ENCODE measurements at places on chromosomes 5 and 9.

GRCh38 chr9:13139641-13140171 is 139.8 kb downstream of the MPDZ start:
- peak; percentile 27 for DNase-seq

DNA sequence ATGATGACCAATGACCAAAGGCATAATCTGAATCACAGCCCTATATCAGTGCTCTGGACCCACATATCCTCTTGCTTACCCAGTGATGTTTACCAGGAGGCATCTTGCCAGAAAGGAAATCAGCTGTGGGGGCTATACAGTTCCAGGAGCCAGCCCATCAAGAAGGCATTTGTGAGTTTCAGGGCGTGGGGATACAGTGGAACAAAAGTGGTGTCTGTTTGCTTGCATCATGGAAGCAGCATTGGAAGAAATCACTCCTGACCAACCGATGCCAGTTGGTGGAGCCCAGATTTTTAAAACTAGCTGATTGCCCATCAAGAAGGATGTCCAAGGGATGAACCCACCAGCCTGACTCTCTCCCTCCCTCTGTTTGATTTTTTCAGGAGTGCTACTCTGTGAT is 106.5 kb upstream of the EGFLAM start:
- DNase-seq, result no peak

DNA sequence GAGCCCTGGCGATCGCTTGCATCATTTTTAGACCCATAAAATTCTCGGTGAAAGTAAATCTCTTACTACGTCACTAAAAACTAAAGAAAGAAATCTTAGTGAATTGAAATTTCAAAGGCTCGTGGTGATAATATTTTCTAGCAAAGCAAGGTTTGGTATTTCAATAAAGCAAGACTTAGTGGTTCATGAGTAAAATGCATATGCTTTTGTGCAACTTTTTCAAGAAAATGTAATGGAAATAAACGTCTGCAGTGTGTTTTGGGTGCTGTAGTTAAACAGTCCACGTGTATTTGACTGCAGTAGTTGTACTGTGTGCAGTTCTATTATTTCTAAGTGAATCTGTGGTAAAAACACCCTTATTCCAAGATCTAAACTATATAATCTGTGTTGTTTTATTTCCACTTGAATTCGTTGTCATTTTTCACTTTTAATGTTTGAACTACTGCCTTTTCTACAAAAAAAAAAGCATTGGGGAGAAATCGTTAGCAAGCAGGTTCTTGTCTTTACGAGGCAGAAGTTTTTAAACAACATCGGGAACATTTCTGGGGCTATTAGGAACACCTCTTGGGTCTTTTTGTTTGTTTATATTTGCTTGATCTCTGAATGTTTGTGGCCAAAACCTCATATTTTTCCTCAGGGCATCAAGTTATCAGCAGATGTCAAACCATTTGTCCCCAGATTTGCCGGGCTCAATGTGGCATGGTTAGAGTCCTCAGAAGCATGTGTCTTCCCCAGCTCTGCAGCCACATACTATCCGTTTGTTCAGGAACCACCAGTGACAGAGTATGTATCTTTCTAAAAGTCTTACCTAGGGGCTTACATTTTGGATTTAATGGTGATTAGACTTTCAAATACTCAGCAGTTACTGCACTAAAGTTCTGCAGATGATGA is 960 bp downstream of the SECISBP2 start:
- no peak for DNase-seq

DNA sequence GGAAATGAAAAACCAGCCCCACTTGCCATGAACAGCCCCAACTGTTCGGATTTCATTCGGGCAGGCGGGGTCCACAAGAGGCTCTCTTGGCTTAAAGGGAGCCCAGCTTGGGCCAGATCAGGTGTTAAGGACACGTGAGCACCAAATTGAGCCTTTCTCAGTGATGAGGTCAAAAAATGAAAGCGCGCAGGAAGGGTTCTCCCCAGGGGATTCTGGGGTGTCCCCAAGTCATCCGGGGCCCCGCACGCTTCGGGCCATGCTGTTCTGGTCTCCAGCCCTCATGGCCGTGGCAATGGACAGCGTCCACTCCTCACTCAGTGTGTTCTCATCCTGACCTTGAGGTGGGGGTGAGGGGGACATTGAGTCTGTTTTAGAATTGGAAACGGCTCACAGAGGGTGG is 10.9 kb downstream of the AK1 start:
- no peak for DNase-seq

- DNase-seq, result no peak
Observed at GRCh38 chr9:121851641-121852091, 200.2 kb downstream of the DAB2IP start.

- DNase-seq, result no peak
Observed at GRCh38 chr9:20940447-20941173, 90.8 kb downstream of the HACD4 start.

DNA sequence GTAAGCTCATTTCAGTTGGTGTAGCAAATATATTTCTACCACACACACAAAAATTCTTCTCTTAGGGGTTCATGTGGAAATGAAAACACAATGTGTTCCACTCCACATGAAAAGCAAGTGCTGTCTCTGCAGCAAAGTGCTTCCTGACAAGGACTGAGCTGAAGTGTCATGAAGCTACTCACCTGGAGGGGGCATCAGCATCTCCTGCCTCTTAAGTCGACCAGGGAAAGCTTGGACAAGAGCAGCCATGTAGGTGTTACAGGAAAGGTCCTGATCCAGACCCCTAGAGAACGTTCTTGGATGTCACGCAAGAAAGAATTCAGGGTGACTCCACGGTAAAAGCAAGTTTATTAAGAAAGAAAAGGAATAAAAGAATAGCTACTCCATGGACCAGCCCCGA is 62.8 kb downstream of the SV2C start:
- no peak for DNase-seq

DNA sequence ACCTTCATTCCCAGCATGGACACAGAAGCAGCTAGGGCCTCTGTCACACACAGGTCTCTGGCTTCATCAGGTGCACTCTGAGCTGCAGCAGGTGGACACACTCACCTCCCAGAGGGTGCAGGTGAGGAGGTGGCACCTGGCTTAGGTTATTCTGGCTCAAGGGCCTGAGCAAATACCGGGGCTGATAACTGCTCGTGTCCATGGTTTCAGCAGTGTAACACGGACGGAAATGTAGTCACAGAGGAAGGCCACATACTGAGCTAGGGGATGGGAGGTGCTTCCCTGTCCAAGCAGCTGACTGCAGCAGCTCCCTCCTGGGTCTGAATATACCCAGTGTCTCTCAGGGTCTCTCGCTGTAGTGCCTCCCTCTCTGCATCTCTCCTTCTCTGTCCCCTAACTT is 5.7 kb downstream of the PHF2 start:
- no peak for DNase-seq

DNA sequence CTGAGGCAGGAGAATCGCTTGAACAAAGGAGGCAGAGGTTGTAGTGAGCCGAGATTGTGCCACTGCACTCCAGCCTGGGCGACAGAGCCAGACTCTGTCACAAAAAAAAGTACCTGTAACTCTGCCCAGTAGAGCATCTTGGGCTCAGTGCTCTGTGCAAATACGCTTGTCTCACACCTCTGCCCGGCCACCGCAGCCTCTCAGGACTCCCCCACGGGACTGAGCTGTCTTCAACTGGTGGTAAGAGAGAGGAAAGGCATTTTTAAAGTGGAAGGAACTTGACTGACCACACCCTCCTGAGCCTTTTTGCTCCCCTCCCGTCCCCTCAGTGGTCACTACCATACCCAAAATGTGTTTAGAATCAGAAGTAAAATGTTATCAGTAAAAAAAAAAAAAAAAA is 174.3 kb upstream of the PIK3R1 start:
- DNase-seq, result no peak

DNA sequence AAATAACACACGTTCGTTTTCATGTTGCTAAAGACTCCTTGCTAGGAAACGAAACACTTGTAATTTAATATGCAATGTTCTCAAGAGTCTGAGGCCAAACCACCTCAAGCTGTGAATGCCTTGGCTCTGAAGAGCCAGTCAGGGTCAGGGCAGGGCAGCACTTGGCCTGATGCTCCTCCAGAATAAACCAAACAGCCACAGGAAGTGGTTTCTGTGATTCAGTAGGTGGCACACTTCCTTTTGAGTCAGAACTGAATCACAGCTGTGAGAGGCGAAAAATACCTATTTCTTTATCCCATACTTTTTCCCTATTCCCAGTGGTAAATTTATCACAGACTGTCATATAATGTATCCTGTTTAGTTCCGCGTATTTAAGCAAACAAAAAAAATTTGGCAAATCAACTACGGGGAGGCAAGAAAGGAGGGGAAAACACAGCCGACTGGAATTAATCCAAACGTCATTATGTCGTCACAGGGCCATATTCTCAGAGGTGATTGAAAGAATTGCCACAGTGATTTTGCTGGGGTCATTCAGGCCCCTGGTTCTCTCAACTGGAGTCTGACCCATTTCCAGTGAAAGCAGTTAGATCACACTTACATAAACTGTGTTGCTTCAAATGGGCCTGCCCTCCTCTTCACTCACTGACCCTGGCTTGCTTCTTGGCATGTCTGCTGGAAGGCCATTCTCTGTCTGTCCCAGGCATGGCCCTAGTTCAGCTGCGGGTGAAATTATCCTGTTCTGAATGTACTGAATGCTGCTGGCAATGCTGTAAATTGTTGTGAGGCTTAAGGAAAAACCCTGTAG is 71.2 kb downstream of the ARRDC3 start:
- peak; percentile 98 for DNase-seq

GRCh38 chr9:120689860-120690259 is 24.4 kb downstream of the MEGF9 start:
- no peak for DNase-seq

- DNase-seq, result no peak
Observed at GRCh38 chr9:78939311-78940065, 632.3 kb upstream of the TLE4 start.

GRCh38 chr5:80191991-80192398 is 63.9 kb downstream of the SERINC5 start:
- DNase-seq, result no peak
